Globus pallidus (tissue), 1 donor: ENCODE measurements at places on chromosomes 3 and 15.
A peak's percentile ranks its signal among the peaks of the same experiment; 100 is the strongest.

DNA sequence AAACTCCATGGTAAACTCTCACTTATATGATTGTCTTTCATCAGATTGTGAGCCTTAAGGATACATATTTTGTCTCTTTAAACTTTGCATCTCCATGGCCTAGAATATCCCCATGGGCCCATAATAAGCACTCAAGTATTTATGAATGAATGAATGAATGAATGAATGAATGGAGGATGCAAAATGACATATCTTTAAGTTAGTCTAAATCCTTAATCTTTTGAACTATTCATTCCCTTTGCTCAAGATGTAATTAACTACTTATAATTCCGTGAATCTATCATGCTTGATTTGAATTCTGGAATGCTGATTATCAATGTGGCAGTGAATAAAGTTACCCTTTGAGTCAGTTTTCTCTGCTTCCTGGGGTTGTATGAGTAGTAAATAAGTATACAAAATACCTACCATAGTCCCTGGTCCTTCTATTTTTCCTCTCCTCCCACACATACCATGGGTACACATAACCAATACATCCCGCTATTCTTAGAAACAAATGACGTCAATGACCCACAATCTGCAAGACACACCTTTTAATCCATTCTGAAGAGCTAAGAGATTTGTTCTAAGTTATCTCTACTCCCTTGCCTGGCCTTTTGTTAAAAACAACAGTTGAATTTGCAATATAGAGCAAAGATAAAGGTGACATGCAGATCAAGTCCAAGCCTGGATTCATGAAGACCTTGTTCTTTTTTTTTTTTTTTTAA, 94.5 kb downstream of the FBN1 start:
- no peak for DNase-seq

GRCh38 chr15:100463515-100463914, 65.2 kb downstream of the CERS3 start:
- no peak for DNase-seq

DNA sequence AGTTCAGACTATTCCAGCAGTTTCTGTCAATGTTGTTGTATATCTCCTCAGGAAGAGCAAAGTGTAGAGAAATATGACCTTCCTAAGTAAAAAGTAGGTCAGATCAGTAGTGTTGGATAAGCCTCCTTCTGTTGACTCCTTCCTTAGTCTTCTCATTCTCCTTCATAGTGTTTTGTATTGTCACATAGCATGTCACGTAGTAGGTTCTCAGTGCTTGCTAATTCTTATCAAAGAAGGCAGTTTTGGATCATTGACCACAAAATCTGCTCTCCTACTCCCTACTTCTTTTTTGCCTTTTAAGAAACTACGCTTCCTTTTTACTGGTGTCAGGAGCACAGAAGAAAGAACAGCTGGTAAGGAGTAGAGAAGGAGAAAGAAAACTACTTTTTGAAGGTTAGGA, 1.0 kb upstream of the MGA start:
- DNase-seq: no peak

GRCh38 chr15:74127255-74127953, 3.0 kb upstream of the ISLR2 start:
- DNase-seq: peak; percentile 66

- DNase-seq: no peak
These were observed 247.8 kb downstream of the FAM43A start for GRCh38 chr3:194933465-194933864.

GRCh38 chr3:167733961-167734497, 663 bp downstream of the PDCD10 start:
- no peak for DNase-seq

GRCh38 chr3:15795651-15796308, 2.0 kb downstream of the ANKRD28 start:
- no peak for DNase-seq

GRCh38 chr3:126031981-126032471, 51.9 kb downstream of the SLC41A3 start:
- DNase-seq: no peak

- no peak for DNase-seq
These were observed 166.0 kb upstream of the LPP start for GRCh38 chr3:187987924-187988323.

DNA sequence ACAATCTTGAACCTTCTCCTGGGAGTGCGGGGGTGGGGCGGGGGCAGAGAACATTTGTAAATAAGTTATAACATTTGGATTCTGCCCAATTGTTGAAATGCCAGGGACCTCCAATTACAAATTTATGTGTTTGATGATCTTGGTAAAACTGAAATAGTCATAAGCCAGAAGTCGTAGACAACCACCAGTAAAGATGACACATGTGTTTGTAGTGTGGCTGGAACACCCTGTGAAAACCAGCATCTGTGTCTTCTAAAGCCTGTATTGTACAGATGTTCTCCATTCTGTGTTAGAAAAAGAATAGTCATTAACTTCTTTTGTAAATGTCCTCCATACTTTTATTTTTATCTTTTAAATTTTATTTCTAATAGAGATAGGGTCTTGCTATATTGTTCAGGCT, 61.8 kb downstream of the ARIH1 start:
- DNase-seq: no peak

- DNase-seq: peak; percentile 29
These were observed 9.6 kb downstream of the EMC3 start for GRCh38 chr3:9976721-9977709.

GRCh38 chr3:116065501-116065900, 379.8 kb downstream of the LSAMP start:
- no peak for DNase-seq

GRCh38 chr3:124282751-124283651, 291.1 kb upstream of the ROPN1 start:
- no peak for DNase-seq

DNA sequence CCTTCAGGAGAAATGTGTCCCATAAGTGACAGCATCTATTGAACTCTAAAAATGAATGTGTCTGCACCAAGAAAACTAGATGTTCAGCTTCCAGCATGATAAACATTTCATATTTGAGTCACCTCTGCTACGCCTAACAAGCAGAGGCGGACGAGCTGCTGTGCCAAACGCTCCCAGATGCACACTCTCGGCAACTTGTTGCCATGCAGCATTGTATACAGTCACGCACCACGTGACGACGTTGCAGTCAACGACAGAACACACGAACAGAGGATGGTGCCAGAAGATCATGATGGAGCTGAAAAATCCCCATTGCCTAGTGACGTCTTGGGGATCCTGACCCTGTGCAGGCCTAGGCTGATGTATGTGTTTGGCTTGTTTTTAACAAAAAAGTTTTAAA, 137.5 kb downstream of the XXYLT1 start:
- DNase-seq: peak; percentile 55

GRCh38 chr3:171372694-171373093, 87.5 kb downstream of the TNIK start:
- no peak for DNase-seq

DNA sequence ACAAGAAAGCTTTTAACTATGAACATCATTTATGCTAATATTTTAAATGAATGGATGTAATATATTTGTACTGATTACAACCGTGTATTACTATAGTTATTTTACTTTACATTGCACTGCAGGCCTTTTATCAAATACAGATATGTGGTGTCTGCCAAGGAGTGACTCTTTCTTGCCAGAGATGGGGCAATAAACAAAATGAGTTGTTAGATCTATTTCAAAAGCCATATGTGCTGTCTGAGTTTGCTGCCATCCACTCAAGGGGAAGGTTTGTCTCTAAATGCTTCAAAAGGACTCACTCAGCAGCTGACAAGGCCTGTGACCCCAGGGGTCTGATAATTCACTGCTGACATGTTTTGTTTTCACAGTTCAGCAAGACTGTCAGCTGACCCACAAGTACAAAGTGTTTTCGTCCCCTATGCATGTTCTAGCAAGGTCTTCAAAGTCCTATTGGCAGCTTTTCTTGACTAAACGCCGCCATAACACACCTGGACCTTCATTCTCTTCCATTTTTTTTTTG, 41.3 kb upstream of the ZBED2 start:
- DNase-seq: no peak

DNA sequence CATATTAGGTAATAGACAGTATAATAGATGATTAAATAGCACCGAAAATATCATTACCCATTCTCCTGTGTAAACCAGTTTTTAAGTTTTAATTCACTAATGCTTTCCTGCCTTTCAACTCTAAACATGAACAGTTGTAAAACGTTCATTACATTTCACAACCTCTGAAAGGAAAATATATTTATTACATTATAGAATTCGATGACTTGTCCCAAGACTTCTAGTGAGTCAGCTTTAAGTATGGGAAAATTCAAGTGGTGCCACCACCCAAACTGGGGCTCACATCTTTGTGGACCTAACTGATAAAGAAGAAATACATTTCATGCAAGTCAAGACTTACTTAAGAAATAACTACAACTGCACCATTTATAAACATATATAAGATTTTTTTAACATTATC, 2.0 kb downstream of the TRIM59 start:
- no peak for DNase-seq

- DNase-seq: no peak
These were observed 41.1 kb downstream of the CYFIP1 start for GRCh38 chr15:22939051-22939450.
